GM04503 (cell line): ENCODE measurements at places on chromosomes 5 and 9.

DNA sequence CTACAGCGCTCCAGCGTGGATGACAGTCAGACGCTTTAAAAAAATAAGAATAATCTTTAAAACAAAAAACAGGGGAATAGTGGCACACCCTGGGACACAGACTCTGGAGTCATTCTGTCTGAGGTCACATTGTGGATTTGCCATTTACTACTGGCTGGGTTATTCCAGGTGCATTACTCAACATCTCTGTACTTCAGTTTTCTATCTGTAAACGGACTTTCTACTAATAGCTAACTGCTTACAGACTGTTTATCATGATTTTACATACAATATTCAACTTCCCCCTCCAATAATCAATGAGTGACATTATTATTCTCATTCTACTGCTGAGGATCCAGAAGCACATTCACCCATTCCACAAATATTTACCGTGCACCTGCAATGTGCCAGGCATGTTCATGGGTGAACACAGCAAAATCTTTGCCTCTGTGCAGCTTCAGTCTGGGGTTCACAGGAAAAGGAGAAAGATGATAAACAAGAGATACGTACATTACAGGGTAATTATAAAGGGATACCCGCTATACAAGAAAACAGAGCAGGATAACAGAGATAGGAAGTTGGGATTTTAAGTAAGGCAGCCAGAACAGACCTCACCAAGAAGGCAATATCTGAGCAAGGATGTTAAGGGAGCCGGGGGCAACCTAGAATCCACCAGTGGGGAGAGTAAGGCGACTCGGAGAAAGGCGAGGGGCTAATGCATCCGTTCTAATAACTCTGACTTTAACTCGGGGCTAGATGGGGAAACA lies 984 bp upstream of the RAD23B start:
- DNase-seq: no peak

DNA sequence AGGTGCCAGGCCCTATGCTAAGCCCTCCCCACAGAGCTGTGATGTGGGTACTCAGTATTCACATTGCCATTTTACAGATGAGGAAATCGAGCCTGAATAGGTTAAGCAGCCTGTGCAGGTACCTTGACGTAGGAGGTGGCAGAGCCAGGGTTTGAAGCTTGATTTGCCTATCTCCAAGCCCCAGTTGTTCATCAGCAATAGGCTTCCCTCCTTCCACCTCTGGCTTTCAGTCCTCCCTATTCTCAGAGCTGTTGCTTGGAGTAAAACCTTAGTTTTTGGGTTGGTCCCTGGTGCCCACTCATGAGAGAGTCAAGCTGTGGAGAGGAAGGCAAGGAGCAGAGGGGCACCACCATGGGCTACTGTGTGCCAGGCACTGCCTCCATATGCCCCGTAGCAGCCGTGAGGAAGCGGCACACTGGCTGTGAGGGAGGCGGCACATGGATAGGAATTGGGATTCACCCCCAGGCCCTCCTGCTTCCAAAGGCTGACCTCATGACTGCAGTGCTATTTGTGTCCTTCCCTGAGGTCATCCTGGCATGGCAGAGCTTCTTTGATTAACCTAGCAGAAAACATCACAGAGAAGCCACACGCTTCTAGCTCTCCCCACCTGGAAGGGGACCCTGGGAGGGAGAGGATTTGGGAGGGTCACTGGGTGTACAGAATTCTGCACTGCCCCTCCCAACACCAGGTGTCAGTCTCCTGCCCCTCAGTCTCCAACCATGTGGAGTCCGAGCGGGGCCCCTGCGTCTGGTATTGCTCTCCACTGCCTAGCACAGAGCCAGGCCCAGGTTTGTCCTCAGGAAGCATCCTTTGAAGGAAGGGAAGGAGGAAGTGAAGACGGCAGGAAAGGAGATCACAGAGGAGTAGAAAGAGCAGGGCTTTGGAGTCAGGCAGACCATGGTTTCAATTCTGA lies 109.8 kb downstream of the RGS3 start:
- DNase-seq: no peak

DNA sequence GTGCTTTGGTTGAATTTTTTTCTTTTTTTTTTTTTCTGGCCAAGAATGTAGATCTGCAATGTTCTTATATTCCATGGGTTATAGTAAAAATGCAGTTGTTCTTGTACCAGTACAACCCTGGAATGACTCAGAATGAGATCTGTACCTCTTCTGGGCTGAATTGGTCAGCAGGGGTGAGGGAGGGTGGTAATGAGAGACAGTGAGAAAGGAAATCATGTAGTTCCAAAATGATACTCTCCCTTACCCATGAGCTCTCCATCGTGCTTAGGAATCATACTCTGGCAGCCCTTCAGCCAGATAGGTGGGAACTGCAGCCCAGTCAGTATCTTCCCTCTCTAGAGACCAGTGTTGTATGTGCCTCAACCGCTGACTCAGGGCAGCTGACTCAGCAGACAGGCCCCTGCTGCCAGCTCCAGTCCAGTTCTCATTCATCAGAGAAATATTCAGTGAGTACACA lies 2.1 kb upstream of the GLIS3 start:
- DNase-seq: peak; percentile 89

- DNase-seq: no peak
Measured at GRCh38 chr9:91807643-91808246, 142.3 kb downstream of the ROR2 start.

GRCh38 chr9:96553070-96553469 lies 66.6 kb downstream of the CDC14B start:
- DNase-seq: peak; percentile 83

GRCh38 chr5:107100121-107100520 lies 570.6 kb downstream of the EFNA5 start:
- no peak for DNase-seq

GRCh38 chr5:133421394-133421793 lies 190.9 kb downstream of the FSTL4 start:
- DNase-seq: no peak

DNA sequence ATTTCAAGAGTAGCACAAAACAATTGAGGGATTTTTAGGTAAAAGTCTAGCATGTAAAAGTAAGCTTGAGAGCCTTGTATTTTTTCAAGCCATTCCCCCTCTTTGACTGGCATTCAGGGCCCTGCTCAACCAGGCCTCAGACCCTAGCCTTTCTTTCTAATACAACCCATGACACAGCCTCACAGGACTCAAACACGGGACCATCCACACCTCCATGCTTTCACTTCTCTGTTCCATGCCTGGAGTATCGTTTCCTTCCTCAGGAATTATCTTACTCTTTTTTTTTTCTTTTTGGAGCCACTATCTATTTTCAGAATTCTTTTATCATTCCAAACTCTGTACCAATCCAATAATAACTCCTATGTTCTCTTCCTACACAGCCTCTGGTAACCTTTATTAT lies 560.2 kb upstream of the CLINT1 start:
- no peak for DNase-seq

GRCh38 chr5:17713301-17713700 lies 79.0 kb downstream of the TAF11L14 start:
- DNase-seq: no peak

DNA sequence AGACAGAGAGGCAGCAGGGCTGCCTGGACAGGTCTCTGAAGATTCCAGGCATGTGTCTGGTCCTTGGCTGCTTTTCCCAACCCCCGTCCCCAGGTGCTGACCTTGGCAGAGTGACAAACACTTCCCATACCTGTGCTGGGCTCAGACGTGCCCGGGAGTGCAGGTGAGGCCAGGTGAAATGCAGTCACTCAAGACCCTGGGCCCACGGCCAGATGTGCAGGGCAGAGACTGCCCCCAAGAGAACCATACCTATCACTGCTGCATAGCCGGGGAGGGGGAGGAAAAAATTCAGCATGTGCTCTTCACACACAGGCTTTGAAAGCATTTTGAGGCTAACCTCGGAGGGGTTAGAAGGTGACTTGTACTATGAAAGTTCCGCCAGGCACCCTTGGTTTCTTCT lies 22.6 kb downstream of the CCNJL start:
- no peak for DNase-seq

GRCh38 chr9:14271093-14271673 lies 42.8 kb downstream of the NFIB start:
- DNase-seq: no peak

DNA sequence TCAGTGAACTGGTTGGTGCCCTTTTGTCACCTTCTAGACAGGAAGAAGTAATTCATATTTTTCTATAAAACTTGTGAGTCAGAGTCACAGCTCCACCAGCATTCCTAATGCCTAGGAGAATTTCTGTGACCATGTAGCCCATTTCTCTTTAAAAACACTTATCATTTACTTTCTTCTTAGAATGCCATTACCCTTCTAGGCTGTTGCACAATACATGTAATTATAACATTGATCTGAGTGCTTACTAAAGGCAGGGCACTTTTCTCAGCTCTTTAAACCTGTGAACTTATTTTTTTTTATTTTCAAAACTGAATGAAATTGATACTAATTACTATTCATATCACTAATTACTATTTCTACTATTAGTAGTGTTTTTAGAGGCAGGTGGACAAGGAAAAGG lies 373.7 kb downstream of the TLE4 start:
- DNase-seq: no peak

- DNase-seq: no peak
Measured at GRCh38 chr5:171309276-171310211, 496 bp downstream of the TLX3 start.
